ENCODE measurements at places on chromosomes 5 and 9.

GRCh38 chr9:132912131-132912530, 32.3 kb downstream of the TSC1 start:
- no peak for DNase-seq

- peak; percentile 29 for DNase-seq
Measured at GRCh38 chr9:78806492-78807160, 509.7 kb downstream of the PSAT1 start.

GRCh38 chr5:159667286-159667685, 249.0 kb upstream of the ADRA1B start:
- DNase-seq: no peak

- no peak for DNase-seq
Measured at GRCh38 chr5:103021314-103021713, 98.6 kb downstream of the GIN1 start.

DNA sequence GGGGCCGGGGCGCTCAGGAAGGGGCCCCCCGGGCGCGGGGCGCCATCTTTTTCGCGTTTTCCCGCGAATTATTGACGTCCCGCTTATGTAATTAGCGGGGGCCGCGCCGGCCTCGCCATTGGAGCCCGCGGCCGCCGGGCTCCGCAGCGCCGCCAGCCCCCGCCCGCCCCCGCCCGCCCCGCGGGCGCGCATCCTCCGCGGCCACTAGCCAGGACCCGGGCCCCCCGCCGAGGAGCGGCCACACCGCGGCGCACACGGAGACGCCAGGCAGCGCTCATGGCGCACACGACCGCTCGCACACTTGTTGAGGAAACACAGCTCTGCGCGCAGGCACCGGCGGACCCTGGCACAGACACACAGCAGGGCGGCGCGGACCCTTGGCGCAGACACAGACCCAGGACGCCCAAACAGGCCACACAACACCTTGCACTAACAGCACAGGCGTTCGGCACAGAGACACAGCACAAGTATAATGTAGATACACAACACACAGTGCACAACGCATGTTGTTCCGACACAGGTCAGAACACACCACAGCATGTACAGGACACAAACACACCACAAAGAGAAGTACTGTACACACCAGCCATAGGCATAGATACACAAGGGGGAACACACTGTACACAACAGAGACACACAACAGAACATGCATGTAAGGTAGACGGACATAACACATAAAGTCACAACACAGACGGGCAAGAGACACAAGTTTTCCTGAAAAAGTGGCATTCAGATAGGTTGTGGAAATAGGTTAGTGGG, 467 bp upstream of the PHF19 start:
- peak; percentile 82 for DNase-seq

DNA sequence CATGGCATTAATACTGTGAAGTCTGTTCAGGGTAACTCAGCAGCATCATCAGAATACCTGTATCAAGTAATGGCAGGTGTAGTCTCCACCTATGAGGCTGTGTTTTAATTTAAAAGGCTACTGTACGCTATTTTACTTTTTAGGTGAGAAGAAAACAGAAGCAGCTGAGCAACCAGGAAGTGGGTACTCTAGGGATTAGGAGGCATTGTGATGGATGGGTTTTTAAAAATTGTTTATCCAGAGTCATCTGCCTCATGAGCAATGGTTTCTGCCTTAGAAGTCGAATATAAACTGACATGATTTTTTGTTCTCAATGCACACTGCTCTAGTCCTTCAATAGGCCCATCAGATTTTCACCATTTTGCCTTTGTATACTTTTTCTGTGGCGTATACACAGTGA, 42.6 kb downstream of the PSIP1 start:
- DNase-seq: no peak

- DNase-seq: no peak
Measured at GRCh38 chr5:136043968-136044610, 15.3 kb downstream of the TGFBI start.

DNA sequence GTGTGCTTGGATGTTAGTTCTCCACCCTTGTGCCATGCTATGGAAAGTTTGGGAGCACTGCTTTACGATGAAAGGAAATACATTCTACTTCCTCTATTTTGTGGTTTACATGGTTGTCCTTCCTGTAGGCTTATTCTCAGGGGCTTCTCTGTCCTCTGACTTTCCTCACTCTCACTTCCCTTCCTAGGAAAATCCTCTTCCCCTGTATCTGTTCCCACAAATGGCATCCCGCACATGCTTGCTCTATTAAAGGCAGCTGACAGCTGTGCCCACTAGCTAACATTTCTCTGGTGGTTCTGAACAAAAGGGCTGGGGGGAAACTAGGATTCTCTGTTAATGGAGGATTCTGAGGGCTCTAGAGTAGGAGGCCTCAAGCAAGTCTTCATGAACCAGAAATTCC, 52.4 kb downstream of the FAM170A start:
- no peak for DNase-seq

DNA sequence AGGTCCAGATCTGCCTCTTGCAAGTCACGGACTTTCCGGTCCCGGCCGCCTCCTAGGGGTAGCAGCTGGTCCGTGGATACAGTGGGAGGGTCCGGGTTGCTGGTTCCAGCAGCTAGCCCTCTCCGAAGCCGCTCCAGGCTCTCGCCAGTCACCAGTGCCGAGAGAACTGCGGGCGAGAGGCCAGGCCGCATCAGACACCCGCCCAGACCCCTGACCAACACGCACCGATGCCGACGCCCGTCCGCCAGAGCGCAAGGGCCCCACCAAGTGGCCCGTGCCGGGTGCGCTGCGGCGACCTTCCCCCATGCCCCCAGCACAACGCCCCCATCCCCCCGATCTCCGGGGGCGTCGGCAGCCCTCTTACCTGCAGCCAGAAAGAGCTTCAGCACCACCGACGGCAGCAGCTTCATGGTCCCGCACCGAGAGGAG, 470 bp downstream of the HBEGF start:
- peak; percentile 66 for DNase-seq
